ENCODE measurements at places on chromosomes 7 and 10.

GRCh38 chr10:131727560-131727959 is 173.2 kb upstream of the PPP2R2D start:
- DNase-seq = no peak

DNA sequence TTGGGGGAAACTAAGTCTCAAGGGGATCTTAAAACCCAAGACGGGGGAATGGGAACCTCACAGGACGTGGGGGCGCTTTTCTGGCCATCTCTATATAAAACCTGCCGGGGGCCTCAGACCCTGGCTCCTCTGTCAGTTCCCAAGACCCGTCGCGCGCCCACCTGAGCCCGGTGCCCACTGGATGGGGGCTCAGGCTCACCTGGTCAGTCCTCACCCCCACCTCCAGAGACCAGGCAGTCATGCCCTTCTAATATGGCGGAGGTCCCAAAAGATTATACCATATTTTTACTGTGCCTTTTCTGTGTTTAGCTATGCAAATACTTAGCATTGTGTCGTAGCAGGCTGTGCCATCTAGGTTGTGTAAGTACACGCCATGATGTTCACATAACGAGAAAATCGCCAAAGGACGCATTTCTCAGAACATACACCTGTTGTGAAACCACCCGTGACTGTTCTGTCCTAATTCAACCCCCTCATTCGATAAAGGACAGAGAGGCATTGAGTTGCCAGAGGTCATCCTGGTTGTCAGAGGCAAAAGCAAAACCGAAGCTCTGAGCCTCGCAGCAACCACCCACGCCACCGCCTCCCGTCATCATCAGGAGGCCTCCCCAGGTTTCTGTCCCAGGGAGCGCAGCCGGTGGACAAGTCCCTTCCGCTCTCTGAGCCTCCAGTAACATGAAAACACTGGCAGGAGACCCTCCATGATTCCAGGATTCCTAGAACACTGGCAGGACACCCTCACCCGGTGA is 28.9 kb downstream of the OAT start:
- DNase-seq = no peak

GRCh38 chr10:35063837-35064454 is 26.2 kb downstream of the CUL2 start:
- no peak for DNase-seq

- DNase-seq = peak; percentile 41
These were observed 80.2 kb downstream of the KMT2C start for GRCh38 chr7:152355474-152356057.

DNA sequence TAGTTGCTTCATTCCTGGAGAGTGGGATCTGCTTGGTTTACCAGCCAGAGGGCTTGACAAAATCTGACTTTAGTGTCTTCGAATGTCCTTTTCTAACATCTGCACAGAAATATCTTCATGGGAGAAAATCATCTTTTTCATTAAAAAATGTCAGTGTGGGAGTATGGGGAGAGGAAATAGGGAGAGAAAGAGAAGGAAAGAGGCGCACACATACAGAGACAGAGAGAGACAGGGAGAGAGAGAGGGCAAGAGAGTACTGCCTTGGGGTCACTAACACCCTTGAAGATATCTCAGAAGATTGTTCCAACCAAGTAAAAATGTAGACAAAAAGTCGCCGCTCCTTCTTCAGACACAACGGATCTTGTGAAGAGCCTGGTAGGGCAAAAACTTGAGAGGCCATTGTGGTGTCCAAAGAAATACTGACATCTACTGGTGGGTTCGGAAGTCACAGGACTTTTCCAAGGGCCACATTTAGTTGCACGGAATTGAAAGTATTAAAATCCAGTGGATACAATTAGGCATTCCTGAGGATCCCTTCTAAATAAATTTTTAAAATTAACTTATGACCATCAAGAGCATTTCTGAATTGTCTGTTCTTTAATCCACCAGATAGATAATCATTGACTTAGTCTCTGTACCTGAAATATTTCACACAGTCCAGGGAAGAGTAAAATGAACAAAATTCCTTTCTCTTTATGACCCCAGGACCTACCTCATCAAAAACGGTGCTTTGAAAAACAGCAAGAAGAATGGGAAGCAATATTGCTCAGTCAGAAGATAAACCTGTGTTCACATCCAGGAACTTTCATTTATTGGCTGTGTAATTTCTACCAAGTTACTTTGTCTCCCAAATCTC is 29.7 kb downstream of the VIM start:
- peak; percentile 44 for DNase-seq

GRCh38 chr10:35821339-35821911 is 179.3 kb upstream of the FZD8 start:
- DNase-seq = peak; percentile 19

- no peak for DNase-seq
These were observed 1.9 kb downstream of the BUD23 start for GRCh38 chr7:73685311-73685710.

GRCh38 chr10:3226960-3227744 is 54.6 kb upstream of the PITRM1 start:
- no peak for DNase-seq
